Astrocyte of the hippocampus (primary cell): ENCODE measurements at places on chromosomes 12 and 14.

DNA sequence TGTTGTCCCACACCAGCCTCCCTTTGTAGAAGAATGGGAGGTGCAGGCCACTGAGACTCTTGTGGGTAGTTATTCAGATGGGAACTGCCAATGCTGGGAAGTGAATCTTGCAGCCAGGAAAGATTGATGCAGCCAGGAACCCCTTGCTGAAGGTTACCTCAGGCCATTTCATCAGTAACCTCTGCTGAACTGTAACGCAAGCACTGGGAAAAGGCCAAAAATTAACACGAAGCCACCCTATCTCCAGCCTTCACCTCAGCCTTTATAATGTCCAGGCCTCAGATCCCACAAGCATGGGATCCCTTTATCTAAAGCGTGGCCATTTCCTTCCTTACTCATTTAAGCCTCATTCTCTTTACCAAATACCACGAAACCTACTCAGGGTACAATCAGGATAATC is 211.1 kb downstream of the SPTSSA start:
- no peak for DNase-seq

DNA sequence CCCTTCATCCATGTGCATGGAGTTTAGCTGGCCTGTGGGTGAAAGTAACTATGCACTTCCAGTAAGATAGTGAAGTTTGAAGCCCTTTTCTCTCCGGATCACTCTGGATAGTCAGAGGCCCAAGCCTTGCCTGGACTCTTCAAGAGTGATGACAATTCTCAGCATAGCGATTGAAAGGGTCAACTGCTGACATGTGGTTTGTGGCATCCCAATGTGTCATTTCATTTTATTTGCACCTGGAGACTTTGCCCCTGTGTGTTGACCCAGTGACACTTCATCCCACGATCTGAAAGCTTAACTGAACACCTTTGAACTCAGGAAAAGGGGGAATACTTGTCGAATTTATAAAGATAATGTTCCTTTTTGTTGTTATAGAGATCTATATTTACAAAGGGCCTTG is 711.9 kb upstream of the TMEM132C start:
- DNase-seq, result no peak

- DNase-seq, result no peak
Measured at GRCh38 chr12:30878024-30878423, 48.5 kb upstream of the TSPAN11 start.

GRCh38 chr12:104790296-104791125 is 167.6 kb downstream of the SLC41A2 start:
- DNase-seq, result no peak

DNA sequence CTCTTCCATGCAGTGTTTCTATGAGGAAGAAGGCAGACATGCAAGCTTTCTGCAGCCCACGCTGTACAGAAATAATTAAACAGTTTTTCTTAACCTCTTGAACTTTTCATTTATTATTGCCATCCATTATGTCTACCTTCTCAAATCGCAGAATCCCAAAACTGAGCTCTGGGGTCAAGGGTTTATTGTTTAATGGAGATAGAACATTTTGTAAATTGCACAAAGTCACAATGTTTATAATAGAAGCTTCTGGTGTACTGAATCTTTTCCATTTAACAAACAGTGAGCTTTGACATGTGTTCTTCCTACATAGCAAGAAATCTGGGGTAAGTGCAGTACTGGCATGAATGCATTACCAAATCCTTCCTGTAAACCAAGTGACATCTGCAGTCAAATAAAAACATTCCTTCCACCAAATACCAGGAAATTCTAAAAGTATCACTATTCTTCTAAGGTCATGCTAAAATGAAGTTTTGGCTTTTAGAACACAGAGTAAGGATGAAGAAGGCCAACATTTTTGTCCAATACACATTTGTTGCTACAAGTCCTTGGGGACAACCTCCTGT is 385.3 kb upstream of the DDHD1 start:
- no peak for DNase-seq

- no peak for DNase-seq
Measured at GRCh38 chr12:115209230-115209629, 525.3 kb upstream of the TBX3 start.

DNA sequence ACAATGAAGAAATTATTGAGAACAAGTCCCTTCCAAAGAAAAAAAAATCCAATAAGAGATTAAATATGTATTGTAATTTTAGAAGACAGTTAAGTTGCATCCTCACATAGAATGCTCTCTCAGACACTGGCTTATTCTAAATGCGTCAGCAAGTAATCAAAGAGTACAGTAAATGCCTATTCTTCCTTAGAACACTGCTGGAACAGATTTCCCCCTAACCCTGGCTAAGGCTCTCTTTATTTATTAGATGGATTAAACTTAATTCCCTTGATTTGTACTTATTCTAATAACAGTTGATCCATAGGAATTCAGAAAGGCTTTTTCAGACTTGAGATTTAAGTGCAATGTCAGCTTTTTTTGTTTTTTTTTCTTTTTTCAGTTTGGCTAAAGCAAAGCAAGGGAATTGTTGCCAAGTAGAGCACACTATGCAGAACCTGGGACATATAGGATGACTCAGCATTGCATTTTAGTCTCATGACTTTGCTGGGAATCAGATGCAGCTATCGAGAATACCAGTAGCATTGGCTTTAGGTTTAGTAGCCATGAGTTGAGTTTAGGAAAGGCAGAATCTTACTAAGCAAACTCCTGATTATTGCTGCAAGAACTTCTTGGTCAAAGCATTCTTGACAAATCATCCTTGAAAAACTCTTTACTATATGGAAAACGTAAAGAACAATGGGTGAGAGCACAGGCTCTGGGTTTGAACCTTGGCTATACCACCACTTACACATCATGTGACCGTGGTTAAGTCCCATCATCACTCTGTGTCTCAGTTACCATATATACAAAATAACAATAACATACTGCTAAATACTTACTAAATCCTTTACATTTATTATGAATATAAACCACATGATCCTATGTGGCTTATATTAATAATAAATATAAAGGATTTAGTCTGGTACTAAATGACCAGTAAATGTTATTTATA is 26.7 kb downstream of the MED21 start:
- DNase-seq, result no peak

GRCh38 chr14:105283028-105283427 is 17.8 kb downstream of the BRF1 start:
- DNase-seq, result no peak

- no peak for DNase-seq
Measured at GRCh38 chr14:89309670-89310177, 107.3 kb downstream of the FOXN3 start.

DNA sequence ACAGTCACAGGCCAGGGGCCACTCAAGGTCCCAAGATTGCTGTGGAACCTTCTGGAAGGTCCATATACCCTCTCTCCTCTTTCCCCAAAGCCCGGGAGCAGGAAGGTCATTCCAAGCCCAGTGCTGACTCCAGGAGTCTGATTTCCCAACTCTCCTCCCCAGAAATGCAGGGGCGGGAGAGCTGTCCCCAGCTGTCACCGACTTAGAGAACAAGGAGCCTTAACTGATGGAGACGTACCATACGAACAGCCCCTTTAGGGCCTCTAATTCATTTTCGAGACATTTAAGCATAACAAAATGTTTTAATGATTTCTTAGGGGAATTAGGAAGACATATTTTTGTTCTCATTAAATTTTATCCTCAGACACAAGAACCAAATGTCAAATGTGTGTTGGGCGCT is 99.2 kb downstream of the PHETA1 start:
- no peak for DNase-seq

DNA sequence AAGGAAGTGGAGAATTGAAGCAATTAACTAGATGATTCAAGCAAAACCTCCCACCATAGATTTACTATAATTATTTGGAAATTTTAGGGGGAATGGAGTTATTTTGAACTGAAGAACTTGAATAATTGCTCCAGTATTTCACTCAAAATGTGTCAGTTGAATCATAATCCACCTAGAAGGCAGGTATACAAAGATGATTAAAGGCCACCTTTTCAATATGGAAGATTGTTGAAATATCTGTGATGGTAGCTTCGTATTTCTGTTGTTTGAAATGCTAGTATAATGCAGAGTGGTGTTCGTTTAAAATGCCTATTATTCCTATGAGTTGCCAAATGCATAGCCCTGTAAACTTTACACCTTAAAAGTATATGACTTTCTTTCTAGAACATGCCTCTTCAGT is 3.1 kb downstream of the HMGA2 start:
- no peak for DNase-seq

- no peak for DNase-seq
Measured at GRCh38 chr12:122197612-122197966, 5.9 kb upstream of the B3GNT4 start.

GRCh38 chr12:21296751-21297406 is 37.8 kb downstream of the SLCO1A2 start:
- DNase-seq, result peak; percentile 39

GRCh38 chr14:78010688-78011087 is 159.5 kb upstream of the NRXN3 start:
- DNase-seq, result peak; percentile 76

DNA sequence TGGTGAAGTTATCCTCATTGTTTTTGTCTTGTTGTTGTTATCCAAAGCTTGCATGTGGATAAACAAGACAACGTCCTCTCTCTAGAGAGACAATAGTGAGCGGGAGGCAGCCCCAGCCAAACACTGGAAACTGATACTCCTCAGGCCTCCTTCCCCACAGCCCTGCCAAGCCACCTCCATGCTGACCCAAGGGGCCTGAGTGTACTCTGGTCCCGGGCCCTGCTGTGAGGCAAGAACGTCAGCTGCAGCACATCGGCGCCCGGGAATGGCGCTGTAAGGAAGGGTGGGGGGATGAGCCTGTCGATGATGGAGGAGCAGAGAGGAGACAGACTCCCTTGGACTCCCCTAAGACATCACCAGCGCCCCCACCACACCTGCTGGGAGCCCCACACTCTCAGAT is 83.6 kb downstream of the ANO2 start:
- DNase-seq, result no peak

DNA sequence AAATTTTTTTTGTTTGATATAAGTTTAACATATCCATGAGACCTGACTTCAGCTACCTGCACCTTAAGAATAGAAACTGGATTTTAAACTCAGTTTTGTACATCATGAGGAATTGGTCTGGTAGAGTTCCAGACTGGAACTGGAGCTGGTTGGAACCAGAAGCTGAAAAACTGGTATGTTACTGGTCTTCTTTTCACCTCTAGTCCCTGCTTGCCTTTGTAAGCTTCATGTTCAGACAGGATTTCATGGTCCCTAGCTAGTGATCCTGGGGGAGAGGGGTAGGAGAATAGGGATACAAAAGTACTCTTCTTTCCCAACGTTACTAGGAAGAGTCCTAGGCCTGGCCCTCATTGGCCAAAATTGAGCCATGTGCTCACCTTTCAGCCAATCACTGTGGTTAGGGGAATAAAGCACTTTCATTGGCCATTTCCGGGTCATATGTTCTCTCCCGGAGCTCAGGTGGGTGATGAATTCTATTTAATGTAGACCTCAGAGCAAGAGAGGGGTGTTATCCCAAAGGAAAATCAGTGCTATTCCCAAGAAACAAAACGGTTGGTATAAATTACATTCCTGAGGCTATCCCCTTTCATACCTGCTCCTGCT is 36.9 kb upstream of the APPL2 start:
- no peak for DNase-seq

DNA sequence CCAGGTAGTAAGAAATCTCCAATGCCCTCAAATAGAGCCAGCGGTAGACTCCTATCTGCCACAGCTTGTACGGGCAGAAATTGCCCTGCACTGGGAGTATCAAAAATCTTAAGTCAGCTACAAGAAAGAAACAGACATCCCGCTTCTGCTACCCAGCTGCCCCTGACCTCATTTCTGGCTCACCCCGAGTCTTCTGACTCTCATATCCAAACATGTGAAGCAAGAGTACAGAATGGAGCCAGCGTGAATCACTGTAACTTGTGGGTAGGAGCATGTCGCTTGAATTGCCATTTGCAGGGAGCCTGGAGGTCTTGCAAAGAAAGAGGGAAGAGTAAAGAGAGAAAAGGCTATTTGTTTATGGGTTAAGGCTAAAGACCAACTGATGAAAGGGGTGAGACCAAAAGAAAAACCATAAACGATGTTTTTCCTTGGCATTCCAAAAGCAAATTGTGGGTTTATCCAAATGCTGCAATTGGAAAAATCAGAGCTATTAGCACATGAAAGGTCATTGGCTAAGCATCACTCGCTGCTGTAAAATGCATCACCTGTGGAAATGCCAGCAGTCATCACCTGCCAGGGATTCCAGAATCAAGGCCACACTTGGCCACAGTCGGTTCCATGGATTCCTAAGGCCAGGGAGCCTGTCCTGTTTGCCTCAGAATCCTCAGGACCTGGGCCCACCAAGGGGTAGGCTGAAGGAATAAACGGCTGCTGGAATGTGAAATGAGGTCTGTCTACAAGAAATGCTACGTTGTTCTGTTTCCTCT is 86.6 kb downstream of the FOXN3 start:
- DNase-seq, result peak; percentile 90

- no peak for DNase-seq
Measured at GRCh38 chr12:27355979-27356378, 23.3 kb downstream of the BMAL2 start.

DNA sequence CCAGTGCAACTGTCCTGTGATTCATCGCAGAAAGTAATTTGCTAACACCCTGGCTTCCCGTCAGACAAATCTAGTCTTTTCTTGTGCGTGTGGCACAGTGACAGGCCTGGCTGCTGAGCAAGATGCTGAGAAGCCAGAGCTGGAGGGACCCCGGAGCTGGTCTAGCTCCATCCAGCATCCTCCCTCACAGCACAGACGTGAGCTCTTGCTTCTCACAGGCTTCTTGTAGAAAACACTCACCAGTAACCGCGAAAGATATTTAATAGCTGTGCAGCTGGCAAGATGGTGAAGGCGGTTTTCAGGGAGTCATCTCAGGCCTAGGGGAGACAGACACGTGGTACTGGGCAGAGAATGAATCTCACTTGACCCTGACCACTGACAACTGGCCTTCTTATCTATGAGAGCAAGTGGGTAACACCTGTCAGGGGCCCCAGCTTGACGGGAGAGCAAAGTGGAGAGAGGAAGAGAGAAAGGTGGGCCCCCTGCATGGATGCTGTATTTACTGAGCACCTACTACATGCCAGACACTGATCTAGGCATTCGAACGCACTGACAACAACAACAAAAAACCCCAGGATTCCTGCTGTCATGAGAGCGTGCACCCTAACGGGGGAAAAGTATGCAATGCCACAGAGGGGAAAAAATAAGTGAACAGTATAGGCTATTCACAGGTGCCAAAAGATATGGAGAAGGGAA is 63.3 kb downstream of the CCDC88C start:
- DNase-seq, result peak; percentile 69

DNA sequence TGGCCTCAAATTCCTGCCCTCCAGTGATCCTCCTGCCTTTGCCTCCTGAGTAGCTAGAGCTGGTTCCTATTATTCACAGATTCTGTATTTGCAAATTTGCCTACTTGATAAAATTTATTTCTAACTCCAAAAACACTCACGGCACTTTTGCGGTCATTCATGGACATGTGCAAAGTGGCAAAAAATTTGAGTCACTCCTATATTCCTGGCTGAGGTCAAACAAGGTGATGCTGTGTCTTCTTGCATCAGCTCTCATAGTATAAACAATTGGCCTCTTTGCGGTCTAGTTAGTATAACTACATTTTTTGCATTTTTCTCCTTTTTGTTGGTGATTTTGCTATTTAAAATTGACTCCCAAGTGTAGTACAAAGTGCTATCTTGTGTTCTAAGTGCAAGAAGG is 24.7 kb downstream of the ATF1 start:
- DNase-seq, result peak; percentile 58
